ENCODE measurements at places on chromosomes 2 and 18.

DNA sequence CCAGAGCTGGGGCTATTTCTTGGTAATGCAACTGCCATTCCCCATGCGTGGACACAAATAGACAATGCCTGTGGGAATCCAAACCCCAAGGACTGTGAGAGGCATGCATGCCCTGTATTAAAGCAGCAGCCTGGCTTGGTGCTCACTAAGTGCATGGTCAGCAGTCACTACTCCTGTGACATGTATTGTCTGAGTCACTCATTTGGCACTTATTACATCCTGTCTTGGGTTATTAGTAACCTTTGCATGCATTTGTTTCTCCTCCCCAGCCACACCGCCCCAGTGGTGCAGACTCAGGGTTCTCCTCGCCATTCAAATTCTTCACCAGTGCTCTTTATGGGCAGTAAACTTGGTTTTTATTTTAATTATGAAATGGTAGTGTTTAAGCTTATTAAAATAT is 30.2 kb downstream of the PRKCE start:
- peak; percentile 88 for DNase-seq
- no peaks in the 10 kb centered on the region for H3K36me3 ChIP-seq
- no peaks in the 10 kb centered on the region for H3K4me1 ChIP-seq
- no peak overlapping the region for H3K4me3 ChIP-seq

DNA sequence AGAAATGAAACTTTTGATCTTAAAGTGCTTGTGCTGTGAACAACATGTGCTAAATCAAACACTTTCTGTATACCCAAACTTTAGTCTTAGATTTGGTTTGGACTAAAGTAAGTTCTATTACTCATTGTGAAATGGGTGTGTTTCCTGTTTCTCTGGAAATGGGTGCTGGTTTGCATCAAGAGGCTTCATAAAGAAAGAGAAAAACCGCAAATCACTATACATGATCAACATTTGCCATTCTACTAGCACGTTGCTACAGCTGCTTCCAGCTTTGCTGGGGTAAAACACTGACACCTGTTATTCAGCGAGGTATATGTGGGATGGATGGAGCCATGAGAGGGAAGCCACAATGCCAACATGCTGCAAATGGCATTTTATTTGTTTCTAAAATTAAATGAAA is 547.0 kb upstream of the ACVR2A start:
- no peaks in the 10 kb centered on the region for H3K27me3 ChIP-seq
- DNase-seq: no peak
- no peak overlapping the region for H3K27ac ChIP-seq

- no peak overlapping the region for H3K27ac ChIP-seq
- no peaks in the 10 kb centered on the region for H3K4me1 ChIP-seq
- no peaks in the 10 kb centered on the region for H3K27me3 ChIP-seq
- no peak for DNase-seq
Measured at GRCh38 chr2:150353376-150353775, 134.1 kb downstream of the RND3 start.

GRCh38 chr18:23228102-23229061 is 93.1 kb downstream of the CABLES1 start:
- H3K27me3 ChIP-seq: no peaks in the 10 kb centered on the region
- peak overlapping the region; percentile 72 for H3K27ac ChIP-seq
- no peak overlapping the region for H3K4me3 ChIP-seq
- peak; percentile 75 for DNase-seq

DNA sequence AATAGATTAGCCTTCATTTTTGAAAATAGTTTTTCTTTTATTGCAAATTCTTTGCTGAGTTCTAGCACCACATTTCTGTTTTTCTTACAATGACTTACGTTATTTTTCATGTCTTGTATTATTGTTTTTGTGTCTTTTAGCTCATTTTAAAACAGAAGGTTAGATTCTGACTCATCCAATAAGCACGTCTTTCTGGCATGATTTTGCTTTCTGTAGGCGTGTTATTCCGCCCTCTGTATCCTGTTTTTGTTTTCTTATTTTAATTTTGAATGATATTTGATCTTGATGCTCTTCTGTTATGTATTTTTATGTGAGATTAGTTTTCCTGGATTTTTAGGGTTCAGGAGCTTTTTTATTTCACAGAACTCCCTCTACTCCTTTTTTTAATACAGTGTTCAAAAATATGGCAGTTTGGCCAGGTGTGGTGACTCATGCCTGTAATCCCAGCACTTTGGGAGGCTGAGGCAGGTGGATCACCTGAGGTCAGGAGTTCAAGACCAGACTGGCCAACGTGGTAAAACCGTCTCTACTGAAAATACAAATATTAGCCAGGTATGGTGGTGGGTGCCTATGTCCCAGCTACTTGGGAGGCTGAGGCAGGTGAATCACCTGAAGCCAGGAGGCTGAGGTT is 145.0 kb downstream of the CLIP4 start:
- no peaks in the 10 kb centered on the region for H3K4me1 ChIP-seq
- peak; percentile 33 for DNase-seq
- H3K27ac ChIP-seq: no peak overlapping the region

GRCh38 chr18:50286391-50287027 is 983 bp downstream of the CXXC1 start:
- peak overlapping the region; percentile 60 for H3K4me3 ChIP-seq
- DNase-seq: peak; percentile 29
- H3K27ac ChIP-seq: no peak overlapping the region

Measured in IMR-90 (cell line).